ENCODE measurements at places on chromosomes 6 and 20.
A peak's percentile ranks its signal among the peaks of the same experiment; 100 is the strongest.

DNA sequence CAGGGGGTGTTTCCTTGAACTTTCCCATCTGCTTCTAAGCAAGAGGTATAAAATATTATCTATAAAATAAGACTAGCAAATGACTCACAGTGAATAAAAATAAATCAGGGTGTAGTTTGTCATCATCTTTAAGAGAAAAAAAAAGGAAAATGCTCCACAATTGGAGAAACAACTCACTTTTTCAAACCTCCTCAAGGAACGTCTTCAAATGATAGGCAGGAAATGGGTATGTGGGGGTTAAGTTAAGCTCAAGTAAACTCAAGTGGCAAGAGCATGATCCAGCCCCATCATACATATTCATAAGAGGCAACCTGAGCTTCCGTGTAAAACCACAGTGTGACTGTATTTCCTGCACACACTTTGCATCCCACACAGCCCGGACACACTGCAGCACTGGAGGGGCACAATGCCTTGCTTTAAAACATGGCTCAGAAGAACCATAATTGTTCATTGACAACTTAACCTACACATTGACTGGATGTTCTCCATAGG, 58.5 kb upstream of the CEP85L start:
- DNase-seq, result peak; percentile 17

GRCh38 chr6:67897998-67898607, 737.0 kb upstream of the ADGRB3 start:
- DNase-seq, result no peak

DNA sequence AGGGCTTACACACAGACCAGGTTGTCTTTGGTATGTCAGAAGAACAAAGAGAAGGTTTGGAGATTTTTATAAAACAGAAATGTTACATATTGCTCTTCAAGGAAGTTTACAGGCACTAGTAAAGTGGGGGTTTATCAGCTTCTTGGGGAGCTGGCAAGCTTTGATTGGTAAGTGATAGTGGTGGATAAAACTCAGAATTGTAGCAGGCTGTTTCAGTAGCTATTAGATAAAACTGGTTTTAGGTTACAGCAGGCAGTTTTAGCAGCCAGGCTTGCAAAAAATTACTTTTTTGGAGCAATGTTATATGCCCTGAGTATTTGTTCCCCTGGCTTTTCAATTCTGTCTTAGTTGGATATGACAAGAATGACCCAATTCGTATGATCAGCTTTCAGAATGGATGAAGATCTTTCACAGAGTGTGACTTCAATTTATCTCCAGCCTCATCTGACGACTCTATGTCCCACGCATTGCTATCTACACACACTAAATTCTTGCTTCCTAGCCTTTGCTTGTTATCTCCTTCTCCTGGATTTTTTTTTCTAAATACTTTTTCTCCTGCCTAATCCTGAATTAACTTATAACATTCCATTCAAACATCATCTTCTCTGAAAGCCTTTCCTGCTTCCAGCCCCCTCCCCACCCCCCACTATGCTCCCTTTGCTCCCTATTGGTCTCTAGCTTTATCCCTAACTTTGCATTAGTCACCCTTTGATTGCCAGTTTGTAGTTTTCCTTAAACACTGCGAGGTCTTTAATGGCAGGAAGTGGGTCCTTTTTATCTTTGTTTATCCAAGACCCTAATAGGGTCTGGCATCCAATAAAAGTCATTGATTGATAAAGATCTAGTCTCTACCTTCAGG, 1.0 kb upstream of the TOMM34 start:
- no peak for DNase-seq

GRCh38 chr6:106732376-106732940, 103.1 kb downstream of the QRSL1 start:
- no peak for DNase-seq

- no peak for DNase-seq
Measured at GRCh38 chr6:166325383-166326042, 16.8 kb downstream of the SFT2D1 start.

DNA sequence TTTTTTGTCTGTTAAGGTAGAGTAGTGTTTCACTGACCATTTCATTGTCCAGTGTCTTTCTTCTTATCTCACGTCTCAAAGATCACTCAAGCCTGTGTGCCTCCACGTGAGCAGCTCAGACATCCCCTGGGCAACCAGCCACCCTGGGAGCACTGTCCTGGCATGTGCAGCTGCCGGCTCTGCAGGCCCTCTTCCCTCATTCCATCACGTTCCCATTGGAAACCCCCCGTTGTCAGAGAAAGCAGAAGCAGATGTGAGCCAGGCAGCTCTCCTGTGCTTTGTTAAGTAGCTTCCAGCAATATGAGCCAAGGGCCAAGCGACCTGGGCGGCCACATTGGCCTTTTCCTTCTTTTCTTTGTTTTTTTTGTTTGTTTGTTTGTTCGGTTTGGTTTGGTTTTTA, 233.2 kb upstream of the SYNDIG1 start:
- DNase-seq, result no peak

DNA sequence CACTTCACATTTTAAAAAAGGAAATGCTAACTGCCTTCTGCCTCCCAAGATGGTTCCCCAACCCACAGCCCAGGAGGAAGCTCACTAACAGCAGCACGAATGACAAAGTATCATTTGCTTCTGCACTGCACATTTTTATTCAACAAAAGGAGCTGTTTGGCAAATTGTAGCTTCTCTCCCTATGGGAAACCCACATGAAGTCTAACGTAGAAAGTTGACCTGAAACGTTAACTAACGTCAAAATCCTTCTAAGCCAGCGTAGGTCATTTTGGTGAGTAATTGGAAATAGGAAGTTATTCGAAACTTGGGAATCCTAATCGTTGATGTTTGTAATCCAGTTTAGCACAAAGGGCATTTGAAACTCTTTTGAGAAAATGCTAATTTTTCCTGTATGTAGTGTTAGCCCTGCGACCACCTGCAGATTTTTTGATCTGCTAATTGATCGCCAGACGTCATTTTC, 2.9 kb downstream of the SALL4 start:
- DNase-seq, result no peak

GRCh38 chr6:46219661-46220060, 48.9 kb upstream of the ENPP5 start:
- no peak for DNase-seq

GRCh38 chr20:760751-761417, 7.4 kb downstream of the SLC52A3 start:
- DNase-seq, result no peak

GRCh38 chr20:39849171-39849570, 839.9 kb downstream of the MAFB start:
- DNase-seq, result no peak

DNA sequence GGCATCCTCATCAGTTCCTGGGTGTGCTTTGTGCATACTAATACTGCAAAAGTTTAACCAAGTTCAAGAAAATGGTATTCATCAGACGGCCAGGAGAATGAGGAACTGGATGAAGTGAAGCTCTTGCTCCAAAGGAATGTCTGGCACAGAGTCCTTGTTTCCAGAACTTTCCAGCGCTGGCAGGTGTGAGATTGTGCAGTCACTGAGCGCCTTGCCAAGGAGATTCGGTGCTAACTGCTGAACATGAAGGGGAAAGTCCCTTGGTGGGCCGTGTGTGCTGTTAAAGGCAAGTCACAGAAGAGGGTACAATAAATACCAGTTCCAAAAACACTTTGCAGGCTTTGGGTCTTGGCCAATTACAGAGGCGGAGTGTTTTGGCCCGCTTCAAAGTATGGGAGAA, 262.3 kb upstream of the SOX4 start:
- DNase-seq, result peak; percentile 77

GRCh38 chr20:36040571-36040970, 72.2 kb downstream of the CNBD2 start:
- DNase-seq, result no peak

DNA sequence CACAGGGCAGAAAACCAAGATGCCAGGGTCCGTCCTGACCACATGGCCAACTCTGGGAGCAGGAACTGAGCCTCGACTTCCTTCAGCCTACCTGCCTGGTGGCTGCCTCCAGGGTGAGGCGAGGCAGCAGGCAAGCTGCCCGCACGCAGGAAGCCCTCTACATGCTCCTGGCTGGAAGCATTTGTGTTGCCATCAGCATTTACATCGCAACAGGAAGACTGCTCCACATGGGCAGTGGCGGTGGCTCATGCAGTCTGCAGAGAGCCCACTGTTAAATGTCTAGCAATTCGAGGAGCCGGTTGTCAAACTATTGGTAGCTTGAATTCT, 233.8 kb downstream of the SYNDIG1 start:
- no peak for DNase-seq

GRCh38 chr6:12037798-12038197, 25.7 kb downstream of the HIVEP1 start:
- DNase-seq, result no peak

- DNase-seq, result no peak
Measured at GRCh38 chr6:139257291-139257690, 34.5 kb downstream of the TXLNB start.

- no peak for DNase-seq
Measured at GRCh38 chr6:48475275-48475674, 364.3 kb upstream of the PTCHD4 start.

- no peak for DNase-seq
Measured at GRCh38 chr20:44997171-44997570, 30.9 kb downstream of the STK4 start.

- DNase-seq, result no peak
Measured at GRCh38 chr6:130780122-130780521, 47.1 kb upstream of the SMLR1 start.

GRCh38 chr6:137740967-137741761, 125.9 kb upstream of the TNFAIP3 start:
- DNase-seq, result no peak

DNA sequence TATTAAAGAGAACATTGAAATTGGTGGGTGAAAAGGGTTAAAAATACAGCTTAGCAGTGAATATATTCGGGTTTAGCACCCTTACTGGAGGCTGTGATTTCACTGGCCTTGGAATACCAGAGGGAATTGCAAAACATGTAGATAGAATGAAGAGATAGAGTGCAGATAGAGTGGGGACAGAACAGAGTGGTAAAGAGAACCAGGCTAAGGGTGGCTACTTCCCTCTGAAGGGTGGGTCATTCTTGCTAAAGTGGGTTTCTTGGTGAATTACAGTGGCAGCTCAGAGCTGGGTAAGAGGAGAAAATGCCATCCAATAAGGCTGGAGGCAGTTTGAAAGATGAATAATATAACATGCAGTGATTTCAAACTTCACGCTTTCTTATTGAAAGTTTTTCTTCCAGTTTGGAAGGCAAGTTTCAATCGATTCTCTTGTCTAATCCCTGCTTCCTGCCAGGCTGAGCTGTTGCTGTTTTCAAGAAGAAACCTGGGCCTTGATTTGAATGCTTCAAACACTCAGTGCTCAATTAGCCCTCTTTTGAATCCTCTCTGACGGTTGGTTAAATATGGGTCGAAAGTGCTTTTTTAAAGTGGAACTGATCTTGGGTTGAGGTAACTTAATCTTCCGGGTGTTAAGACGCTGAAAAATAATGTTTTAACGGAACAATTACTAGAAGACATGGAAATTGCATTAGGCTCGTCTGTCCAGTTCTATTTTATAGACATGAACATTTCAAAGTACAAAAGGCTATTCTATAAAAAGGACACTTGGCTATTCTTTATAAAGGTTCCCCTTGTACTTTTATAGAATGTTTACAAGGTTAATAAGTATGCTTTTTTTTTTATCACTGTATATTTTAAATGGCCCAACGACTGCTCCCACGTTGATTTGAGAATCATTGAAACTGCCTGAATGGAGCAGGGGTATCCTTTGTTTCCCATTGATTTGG, 203.3 kb downstream of the BCAS1 start:
- DNase-seq, result no peak

DNA sequence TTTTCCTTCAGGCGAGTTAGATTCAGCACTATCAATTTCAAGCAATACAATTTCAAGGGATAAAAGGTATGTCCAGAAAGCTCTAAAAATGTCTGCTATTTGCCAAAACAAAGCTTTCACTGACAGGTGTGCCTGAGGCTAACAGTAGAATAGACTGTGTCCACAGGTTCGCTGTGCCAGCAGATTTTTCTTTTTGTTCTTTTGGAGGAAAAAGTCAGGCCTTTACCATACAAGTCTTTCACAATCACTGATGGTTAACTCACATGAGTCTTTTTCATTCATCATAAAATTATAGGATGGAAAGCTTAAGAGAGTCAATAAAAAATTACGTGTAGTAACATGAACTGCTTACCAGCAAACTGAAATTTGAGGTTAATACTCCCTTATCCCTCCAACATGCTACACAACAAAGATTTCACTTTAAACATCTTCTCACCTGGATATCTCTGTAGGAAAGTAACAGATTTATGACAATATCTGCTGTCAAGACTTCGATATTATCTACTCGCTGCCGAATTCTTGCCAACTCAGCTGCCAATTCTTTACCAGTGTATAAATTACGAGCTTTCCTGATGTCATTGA, 95.4 kb downstream of the MAP3K5 start:
- DNase-seq, result no peak

- DNase-seq, result no peak
Measured at GRCh38 chr6:37727996-37728395, 30.3 kb upstream of the MDGA1 start.

GRCh38 chr6:122620902-122621301, 10.7 kb downstream of the PKIB start:
- DNase-seq, result no peak

GRCh38 chr6:158853880-158854213, 34.7 kb upstream of the EZR start:
- DNase-seq, result no peak

DNA sequence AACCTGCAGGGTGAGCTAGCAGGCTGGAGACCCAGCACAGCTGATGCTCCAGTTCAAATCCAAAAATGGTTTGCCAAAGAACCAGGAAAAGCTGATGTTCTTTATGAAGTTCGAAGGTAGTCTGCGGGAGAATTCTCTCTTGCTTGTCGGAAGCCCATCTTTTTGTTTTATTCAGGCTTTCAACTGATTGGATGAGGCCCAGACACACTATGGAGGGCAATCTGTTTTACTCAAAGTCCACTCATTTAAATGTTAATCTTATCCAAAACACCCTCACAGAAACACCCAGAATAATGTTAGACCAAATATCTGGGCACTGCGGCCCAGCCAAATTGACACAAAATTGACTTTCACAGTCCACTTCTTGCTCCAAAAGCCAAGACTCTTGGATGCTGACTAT, 105.6 kb upstream of the PMEPA1 start:
- no peak for DNase-seq

DNA sequence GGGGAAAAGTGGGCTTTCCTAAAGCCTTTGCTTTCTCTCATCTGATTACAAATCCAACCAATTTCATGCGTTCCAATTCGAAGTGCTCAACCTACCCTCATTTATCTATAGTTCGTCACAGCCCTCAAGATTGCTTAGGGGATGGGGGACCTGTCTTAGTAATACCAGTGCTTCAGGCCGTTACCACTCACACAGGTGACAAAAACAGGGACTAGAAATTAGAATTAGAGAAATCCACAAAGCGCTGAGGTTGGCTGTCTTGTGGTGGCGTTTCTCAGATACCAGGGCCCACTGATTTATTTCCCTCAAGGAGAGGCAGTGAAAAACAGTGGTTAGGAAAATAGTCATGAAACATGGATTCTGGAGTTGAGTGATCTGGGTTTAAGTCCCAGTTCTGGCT, 121.6 kb upstream of the SPACA1 start:
- DNase-seq, result no peak

- DNase-seq, result no peak
Measured at GRCh38 chr6:90759664-90760063, 172.8 kb upstream of the MAP3K7 start.

Data from muscle of arm (tissue), 14 donors.